ENCODE measurements at places on chromosomes 13 and 19. TPM values are rescaled to one million over a fixed set of nuclear protein-coding genes. Genes with fewer than 3 reads are reported as not detected.
A peak's percentile ranks its signal among the peaks of the same experiment; 100 is the strongest.

DNA sequence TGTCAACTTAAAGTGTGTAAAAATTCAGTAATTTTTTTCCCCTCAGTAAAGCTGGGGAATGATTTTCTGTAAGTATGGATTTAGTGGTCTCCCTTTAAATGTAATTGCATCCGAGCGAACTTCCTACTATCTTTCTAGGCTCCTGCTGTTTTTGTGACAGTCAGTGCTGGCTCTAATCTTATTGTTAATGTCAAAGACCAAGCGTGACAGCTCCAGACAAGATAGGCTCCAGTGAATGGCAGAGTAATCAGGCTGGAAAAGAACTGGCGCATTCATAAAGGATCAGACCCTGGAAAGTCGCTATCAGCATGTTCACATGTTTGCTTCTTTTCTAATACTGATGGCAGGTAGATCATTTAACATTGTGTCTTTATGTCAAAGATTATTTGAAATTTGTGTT is 908.0 kb upstream of the ATXN8OS start:
- H3K4me3 ChIP-seq, result no peak overlapping the region
- no peaks in the 10 kb centered on the region for H3K4me1 ChIP-seq
- H3K27me3 ChIP-seq, result no peaks in the 10 kb centered on the region
- no peaks in the 10 kb centered on the region for H3K36me3 ChIP-seq

DNA sequence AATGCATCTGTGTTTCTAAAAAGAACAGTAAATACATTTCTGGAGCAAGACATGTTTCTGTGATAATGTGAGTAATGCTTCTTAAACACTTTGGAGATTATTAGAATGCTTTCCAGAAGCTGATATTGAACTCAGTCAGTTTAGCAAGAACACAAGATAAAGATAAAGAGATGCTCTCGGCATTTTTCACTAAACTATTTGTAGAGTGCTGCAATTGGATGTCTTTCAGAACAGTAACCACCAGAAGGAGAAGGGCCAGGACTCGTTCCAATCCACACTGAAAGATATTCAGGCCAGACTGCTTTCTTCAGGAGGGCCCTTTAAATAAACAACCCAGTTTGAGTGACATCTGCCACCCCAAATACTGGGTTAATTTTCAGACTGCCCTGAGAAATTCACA is 456.0 kb downstream of the TBC1D4 start:
- H3K27me3 ChIP-seq, result no peaks in the 10 kb centered on the region
- no peak for DNase-seq
- no peaks in the 10 kb centered on the region for H3K4me1 ChIP-seq
- no peaks in the 10 kb centered on the region for H3K36me3 ChIP-seq
- no peak overlapping the region for H3K27ac ChIP-seq
- H3K4me3 ChIP-seq, result no peak overlapping the region

Gene NXNL1
- not detected for total RNA-seq

Gene LIPE
- total RNA-seq, result 7.9 TPM

DNA sequence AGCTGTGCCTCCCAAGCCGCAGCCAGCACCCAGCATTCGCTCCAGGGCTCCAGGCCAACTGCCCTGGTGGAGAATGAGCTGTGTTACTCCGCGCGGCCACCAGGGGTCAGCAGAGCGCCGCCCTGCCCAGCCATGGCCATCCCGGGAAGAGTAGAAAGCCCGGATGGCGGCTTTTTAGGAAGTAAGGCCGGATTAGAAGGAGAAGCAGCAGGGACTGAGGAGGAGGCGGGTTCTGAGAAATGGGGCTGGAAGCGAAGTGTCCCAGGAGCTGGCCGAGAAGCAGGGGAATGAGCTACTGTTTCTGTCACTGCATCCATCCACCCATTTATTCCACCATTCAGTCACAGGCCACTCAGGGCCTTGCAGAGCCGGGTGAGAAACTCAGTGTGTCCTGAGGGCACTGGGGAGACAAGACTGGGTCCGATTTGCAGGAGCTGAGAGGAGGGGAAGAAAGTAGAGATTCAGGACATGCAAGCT is 6.6 kb upstream of the NPAS1 start:
- peaks cover 5% of the 10 kb centered on the region for H3K4me1 ChIP-seq
- DNase-seq, result peak; percentile 83
- no peaks in the 10 kb centered on the region for H3K36me3 ChIP-seq
- H3K4me3 ChIP-seq, result no peak overlapping the region
- H3K27ac ChIP-seq, result no peak overlapping the region

Gene OR4F17
- not detected for total RNA-seq

DNA sequence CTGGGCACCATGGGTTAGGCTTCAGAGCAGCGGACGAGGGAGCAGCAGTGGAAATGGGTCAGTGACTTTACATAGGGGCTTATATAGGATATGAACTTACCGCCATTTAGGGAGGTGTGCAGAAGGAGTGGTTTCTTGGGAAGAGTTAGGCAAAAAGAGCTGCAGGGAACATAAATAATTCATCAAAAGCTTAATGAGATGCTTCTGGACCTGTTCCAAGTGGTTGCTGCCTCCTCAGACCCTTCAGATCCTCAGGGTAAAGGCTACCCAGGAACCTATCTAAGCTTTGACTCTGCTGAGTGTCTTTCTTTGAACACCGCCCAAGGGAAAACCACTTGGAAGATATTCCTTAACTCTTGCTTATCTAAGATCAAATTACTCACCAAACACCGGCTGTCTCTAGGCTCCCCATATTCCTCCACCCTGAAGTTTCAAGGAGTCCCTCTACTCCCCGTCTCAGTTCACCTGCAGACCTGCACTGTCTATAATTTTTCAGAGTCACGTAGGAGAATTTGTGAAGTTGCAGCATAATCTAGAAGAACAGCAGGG is at the start of gene IGFL4:
Gene IGFL4, minus strand, starts transcription at position 51 of the 549 bp plus-strand sequence. Its CDS starts 40 bp downstream, at position 11.
- no peak within 1 kb of the TSS for H3K4me3 ChIP-seq
- H3K36me3 ChIP-seq, result no peaks in the 10 kb centered on the region
- no peaks in the 10 kb centered on the region for H3K4me1 ChIP-seq
- no peak for DNase-seq
- H3K27ac ChIP-seq, result no peak within 1 kb of the TSS

Gene CGB3
- total RNA-seq, result not detected

Gene HIPK4
- 0.08 TPM for total RNA-seq

Gene ZNF878
- not detected for total RNA-seq

Gene IL11
- total RNA-seq, result 141 TPM

Gene RFXAP
- total RNA-seq, result 0.47 TPM

DNA sequence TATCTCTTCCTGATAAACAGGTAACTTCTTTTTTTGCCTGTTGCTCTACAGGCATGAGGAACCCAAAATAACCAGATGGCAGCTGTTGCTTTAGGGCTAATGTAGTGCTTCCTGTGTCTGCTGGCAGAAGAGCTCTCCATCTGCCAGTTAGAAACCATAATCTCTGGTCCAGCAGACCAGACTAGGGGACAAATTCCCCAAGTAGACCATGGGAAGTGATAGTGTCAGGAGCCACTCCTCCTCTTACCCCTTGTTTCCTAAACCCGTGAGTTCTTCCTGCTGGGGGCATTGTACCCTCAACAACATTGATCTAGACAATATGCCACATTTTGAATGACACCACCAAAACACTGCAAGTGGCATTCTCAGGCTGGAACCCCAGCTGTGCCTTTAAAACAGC is 135.9 kb downstream of the DLEU7 start:
- H3K4me1 ChIP-seq, result no peaks in the 10 kb centered on the region
- no peak overlapping the region for H3K27ac ChIP-seq
- no peak for DNase-seq
- H3K36me3 ChIP-seq, result no peaks in the 10 kb centered on the region
- H3K27me3 ChIP-seq, result no peaks in the 10 kb centered on the region

- no peak overlapping the region for H3K4me3 ChIP-seq
- DNase-seq, result no peak
- H3K27me3 ChIP-seq, result no peaks in the 10 kb centered on the region
- no peaks in the 10 kb centered on the region for H3K4me1 ChIP-seq
- H3K36me3 ChIP-seq, result no peaks in the 10 kb centered on the region
- no peak overlapping the region for H3K27ac ChIP-seq
Measured at GRCh38 chr13:27138457-27139093, 33.0 kb downstream of the USP12 start.

Gene LHB
- total RNA-seq, result 0.34 TPM

GRCh38 chr19:2733930-2734588 is 5.8 kb downstream of the SLC39A3 start:
- H3K27ac ChIP-seq, result no peak overlapping the region
- peaks cover 33% of the 10 kb centered on the region for H3K36me3 ChIP-seq
- H3K4me1 ChIP-seq, result 0 out of 2 replicates have a peak, but pooled peaks cover under 1% of the 10 kb centered on the region
- H3K4me3 ChIP-seq, result no peak overlapping the region
- H3K27me3 ChIP-seq, result peaks cover 1% of the 10 kb centered on the region
- DNase-seq, result peak; percentile 41

- peaks cover 5% of the 10 kb centered on the region for H3K36me3 ChIP-seq
- DNase-seq, result no peak
- no peak overlapping the region for H3K4me3 ChIP-seq
- H3K27ac ChIP-seq, result no peak overlapping the region
Measured at GRCh38 chr19:3949294-3949693, 16.4 kb downstream of the NMRK2 start.

GRCh38 chr13:73390100-73390499 is 331.3 kb downstream of the KLF5 start:
- DNase-seq, result no peak
- H3K4me3 ChIP-seq, result no peak overlapping the region
- H3K27ac ChIP-seq, result no peak overlapping the region
- H3K27me3 ChIP-seq, result no peaks in the 10 kb centered on the region
- no peaks in the 10 kb centered on the region for H3K4me1 ChIP-seq

- no peak overlapping the region for H3K4me3 ChIP-seq
- no peak for DNase-seq
- H3K27me3 ChIP-seq, result no peaks in the 10 kb centered on the region
- peaks cover 58% of the 10 kb centered on the region for H3K36me3 ChIP-seq
Measured at GRCh38 chr13:51761643-51762350, 42.2 kb downstream of the DHRS12 start.

Gene ZNF554
- 2.7 TPM for total RNA-seq

GRCh38 chr19:46356149-46357055 is 9.5 kb downstream of the PPP5C start:
- peaks cover 25% of the 10 kb centered on the region for H3K4me1 ChIP-seq
- H3K27ac ChIP-seq, result no peak overlapping the region
- DNase-seq, result no peak
- H3K27me3 ChIP-seq, result no peaks in the 10 kb centered on the region
- H3K4me3 ChIP-seq, result no peak overlapping the region

Gene PSG3
- not detected for total RNA-seq

GRCh38 chr19:7916955-7917266 is 2.3 kb downstream of the TGFBR3L start:
- peaks cover 11% of the 10 kb centered on the region for H3K36me3 ChIP-seq
- H3K27ac ChIP-seq, result no peak overlapping the region
- H3K4me1 ChIP-seq, result peaks cover 40% of the 10 kb centered on the region
- H3K4me3 ChIP-seq, result 0 out of 2 replicates have a peak overlapping the region, but pooled peaks have one; percentile 17

- no peak for DNase-seq
- H3K27ac ChIP-seq, result no peak overlapping the region
- H3K27me3 ChIP-seq, result no peaks in the 10 kb centered on the region
- no peak overlapping the region for H3K4me3 ChIP-seq
Measured at GRCh38 chr13:19794631-19795030, 11.9 kb upstream of the PSPC1 start.

Gene PEX11G
- total RNA-seq, result 0.47 TPM

DNA sequence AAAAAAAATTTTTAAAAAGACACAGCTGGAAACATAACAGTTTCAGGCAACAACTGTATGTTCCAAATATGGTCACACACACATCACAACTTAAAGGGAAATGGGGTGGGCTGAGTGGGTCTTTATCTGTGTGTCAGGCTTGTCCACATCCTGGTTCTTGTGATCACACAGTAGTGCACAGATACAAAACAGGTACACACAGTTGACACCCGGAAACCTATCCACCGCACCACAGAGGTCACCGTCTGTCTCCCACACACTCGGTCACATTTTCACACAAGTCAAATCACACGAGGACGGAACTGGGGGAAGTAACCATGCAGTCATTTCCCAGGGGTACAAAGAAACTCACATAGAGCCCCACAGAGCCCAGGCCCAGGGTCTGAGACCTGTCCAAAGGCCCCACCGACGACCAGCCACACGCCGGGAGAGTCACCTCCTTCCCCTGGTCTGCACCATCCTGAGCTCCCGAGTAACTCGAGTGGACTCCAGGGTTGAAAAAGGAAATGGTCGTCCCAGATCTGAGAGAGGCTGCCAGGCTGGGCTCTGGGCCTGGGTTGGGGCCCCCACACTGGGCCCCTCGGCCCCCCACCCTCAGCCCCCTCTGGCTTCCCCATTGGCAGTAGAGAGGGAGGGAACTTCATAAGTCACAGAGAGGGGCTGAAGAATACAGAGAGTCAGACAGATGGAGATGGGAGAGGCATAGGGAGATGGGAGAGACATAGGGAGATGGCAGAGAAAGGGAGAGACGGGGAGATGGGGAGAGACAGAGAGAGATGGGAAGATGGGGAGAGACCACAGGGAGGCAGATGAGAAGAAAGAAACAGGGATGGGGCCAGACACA is 1.3 kb upstream of the PPAN start:
- no peak overlapping the region for H3K27ac ChIP-seq
- peaks cover 34% of the 10 kb centered on the region for H3K36me3 ChIP-seq
- H3K4me3 ChIP-seq, result no peak overlapping the region
- DNase-seq, result no peak
- no peaks in the 10 kb centered on the region for H3K27me3 ChIP-seq

DNA sequence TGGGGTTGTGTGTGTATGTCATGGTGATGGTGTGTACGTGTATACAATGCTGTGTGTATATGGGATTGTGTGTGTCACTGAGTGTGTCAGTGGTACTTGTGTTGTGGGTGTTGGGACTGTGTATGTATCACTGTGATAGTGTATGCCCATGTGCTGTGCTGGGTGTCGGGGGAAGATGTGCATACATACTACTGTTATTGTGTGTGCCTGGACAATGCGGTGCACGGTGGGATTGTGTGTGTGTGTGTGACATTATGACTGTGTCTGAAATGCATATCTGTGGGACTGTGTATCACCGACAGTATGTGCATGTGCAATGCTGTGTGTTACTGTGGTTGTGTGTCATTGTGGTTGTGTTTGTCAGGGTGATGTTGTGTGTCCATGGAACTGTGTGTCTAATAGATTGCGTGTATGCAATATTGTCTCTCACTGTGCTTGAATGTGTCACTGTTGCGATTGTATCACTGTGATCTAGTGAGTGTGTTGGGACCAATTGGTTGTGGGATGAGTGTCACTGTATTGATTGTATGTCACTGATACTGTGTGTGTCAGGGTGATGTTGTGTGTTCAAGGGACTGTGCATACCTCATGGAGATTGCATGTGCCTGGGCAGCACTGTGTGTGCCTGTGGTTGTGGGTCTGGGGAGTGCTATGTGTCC is 11.0 kb upstream of the BBC3 start:
- no peak overlapping the region for H3K4me3 ChIP-seq
- DNase-seq, result no peak
- H3K4me1 ChIP-seq, result peaks cover 38% of the 10 kb centered on the region
- no peak overlapping the region for H3K27ac ChIP-seq
- H3K27me3 ChIP-seq, result peaks cover 5% of the 10 kb centered on the region

Gene DENND1C
- total RNA-seq, result not detected

DNA sequence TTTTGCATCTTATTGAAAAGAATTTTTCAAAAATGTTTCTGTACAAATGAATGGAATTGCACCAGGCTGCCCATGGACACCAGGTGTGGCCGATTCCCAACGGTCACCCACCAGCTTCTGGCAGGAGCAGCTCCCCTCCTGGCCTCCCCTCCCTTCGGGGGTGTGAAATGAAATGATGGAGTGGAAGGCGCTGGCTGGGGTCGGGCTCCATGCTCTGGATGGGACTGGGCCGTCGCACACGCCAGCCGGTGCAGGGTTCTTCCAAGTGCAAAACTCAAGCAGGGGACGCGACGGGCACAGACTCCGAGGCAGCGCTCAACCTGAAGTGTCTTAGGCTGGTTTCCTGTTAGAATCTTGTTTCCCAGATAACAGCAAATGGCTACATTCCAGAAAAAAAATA is 21.9 kb downstream of the C19orf44 start:
- H3K27ac ChIP-seq, result no peak overlapping the region
- no peak for DNase-seq
- no peaks in the 10 kb centered on the region for H3K4me1 ChIP-seq
- no peak overlapping the region for H3K4me3 ChIP-seq
- H3K27me3 ChIP-seq, result no peaks in the 10 kb centered on the region
- H3K36me3 ChIP-seq, result peaks cover 68% of the 10 kb centered on the region

Gene IRGC
- total RNA-seq, result not detected

Measured in SJSA1 (cell line).